Cortex of kidney (tissue), 1 donor: ENCODE measurements at places on chromosomes 3 and 15.

DNA sequence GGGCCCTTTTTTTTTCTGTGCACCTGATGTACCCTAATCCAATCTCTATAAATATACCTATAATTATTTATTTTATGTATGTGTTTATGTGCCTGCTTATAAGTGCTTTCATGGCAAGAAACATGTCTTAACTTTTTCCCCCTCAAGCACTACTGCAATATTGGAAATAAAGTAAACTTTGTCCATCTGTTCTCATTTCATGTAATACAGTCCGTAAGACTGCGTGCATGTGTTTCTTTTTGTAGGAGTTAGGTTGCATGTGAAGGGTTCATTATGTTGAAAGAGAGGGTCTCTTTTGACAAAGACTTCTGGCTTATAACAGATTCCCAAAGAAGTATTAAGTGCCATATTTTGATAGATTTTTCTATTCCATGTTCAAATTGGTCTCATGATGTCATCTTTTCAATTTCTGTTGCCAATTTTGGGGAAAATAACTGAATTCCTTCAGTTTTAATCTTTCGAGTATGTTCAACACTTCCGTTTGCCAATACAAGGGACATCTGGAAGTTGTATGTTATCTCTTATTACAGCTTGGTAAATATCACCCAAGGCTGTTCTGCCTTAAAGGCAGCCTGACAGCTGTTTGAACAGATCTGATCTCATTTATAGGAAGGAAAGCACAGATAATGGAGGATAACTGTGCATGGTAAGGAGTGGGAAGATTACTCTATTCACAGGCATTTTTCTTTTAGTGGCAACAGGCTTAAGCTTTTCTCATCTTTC lies 273.1 kb upstream of the SGO1 start:
- no peak for DNase-seq

DNA sequence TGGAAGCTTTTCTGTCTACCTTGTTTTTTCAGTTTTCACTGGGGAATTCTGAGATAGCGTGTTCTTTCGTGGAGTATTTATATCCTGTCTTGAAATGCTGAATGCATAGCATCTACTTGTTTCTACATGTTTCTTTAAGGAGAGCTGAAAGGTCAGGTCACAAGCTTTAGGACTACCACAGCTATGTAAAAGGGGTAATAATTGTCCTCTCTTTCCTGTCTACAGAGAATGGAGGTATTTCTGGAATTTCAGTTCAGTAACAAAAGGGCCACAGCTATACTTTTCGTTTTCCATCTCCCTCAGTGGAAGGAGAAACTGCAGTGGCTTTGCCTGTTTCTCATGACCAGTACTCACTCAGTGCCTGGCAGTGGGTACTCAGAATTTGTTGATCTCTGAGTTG lies 4.7 kb downstream of the INAFM2 start:
- DNase-seq, result no peak

DNA sequence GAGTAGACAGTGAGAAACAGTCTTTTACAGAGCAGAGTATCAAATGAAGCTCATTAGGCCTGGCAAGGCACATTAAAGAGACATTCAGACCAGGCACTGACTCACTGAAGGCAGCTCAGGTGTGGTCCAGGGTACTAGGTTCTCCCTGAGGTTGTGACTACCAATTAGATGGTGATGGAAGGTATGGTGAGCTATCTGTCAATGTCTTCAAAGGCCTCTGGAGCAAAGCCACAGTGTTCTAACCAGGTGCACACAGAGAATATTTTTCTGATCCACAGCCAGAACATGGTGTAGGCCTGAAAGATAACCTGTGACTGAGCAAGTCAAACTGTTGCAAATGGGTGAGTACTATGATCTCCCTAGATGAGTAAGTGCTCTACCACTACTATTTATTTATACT lies 51.5 kb downstream of the EOMES start:
- no peak for DNase-seq

GRCh38 chr3:32983124-32983523 lies 31.7 kb downstream of the CCR4 start:
- no peak for DNase-seq

- DNase-seq, result no peak
Measured at GRCh38 chr3:11539218-11539617, 104.5 kb downstream of the VGLL4 start.

DNA sequence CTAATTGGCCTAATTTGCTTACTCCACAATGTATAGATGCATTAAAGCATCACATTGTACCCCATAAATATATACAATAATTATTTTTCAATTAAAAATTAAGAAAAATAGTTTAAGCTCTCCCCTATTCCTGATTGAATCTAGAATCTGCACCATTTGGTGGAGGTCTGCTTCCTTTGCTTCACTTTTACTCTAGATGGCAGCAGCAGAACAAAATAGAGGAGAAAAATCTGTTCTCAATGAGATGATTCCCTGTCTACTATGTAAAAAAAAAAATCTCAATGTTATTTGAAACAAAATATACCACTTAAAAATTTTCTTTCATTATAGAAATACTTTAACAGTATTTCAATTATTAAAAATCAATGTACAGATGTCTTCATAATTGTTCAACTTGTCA lies 109.6 kb upstream of the FXR1 start:
- no peak for DNase-seq
